Activated T-cell treated with anti-CD3 and anti-CD28 coated beads, Interleukin-2, amount 50 U/mL, for 72 hours (primary cell): ENCODE measurements at places on chromosomes 6 and 20.

- no peak overlapping the region for H3K27ac ChIP-seq
- H3K27me3 ChIP-seq, result peaks cover 12% of the 10 kb centered on the region
- no peak overlapping the region for H3K4me3 ChIP-seq
These were observed 53.8 kb downstream of the DCBLD1 start for GRCh38 chr6:117536317-117536716.

- H3K27me3 ChIP-seq, result peaks cover 16% of the 10 kb centered on the region
- no peak for DNase-seq
- no peaks in the 10 kb centered on the region for H3K4me1 ChIP-seq
- H3K27ac ChIP-seq, result no peak overlapping the region
- no peaks in the 10 kb centered on the region for H3K36me3 ChIP-seq
These were observed 27.1 kb upstream of the NRN1 start for GRCh38 chr6:6033858-6034257.

DNA sequence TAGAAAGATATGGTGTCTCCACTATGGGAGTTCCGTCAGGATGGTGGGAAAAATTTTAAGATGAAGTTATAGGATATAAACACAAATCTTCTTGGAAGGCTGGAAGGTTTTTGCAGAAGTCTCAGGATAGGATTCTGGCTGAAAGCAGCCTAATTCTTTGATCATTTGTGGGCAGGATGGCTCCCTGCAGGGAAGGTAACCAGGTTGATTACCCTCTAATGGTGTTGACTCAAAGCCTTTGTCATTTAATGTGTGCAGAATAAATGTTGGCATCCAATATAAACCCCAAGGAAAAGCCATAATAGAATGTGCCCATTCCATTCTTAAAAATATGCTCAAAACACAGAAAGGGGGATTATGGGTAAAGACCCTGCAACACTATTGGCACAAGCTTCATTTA, 204.3 kb downstream of the EPM2A start:
- no peak overlapping the region for H3K4me3 ChIP-seq
- H3K27ac ChIP-seq, result no peak overlapping the region
- no peaks in the 10 kb centered on the region for H3K27me3 ChIP-seq
- DNase-seq, result no peak
- H3K36me3 ChIP-seq, result peaks cover 2% of the 10 kb centered on the region

DNA sequence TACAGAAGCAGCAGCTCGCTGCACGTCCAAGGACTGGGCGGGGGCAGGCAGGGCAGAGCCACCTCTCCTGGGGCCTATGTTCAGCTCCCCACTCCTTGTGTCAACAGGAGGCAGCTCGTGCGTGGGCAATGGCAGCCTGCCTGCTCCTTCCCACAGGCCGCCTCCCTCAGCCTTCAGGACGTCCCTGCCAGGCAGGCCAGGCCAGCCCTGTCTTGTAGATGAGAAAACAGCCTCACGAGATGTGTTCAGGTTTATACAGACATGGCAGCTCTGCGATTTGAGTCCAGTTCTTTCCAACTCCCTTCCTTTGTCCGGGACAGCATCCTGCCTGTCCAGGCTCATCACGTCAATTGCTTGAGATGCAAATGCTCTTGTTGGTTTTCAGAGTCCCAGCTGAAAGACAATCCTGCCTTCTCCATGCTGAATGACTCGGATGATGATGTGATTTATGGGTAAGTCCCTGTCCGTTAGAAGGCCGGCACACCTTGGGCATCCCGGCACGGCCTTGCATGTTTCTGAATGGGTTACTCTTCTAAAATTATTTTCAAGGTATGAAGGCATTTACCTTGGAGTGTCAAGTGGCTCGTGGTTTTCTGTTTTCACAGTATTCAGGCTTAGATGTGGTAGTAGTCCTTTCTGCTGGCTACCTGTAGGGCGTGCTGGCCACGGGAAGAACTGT, 13.5 kb downstream of the DYNLT1 start:
- H3K27ac ChIP-seq, result peak overlapping the region; percentile 54
- no peak for DNase-seq
- no peak overlapping the region for H3K4me3 ChIP-seq
- H3K36me3 ChIP-seq, result peaks cover 31% of the 10 kb centered on the region

GRCh38 chr20:44460795-44461141, 14.9 kb upstream of the TTPAL start:
- H3K4me3 ChIP-seq, result no peak overlapping the region
- DNase-seq, result no peak
- no peaks in the 10 kb centered on the region for H3K36me3 ChIP-seq
- H3K27ac ChIP-seq, result no peak overlapping the region
- no peaks in the 10 kb centered on the region for H3K4me1 ChIP-seq
- no peaks in the 10 kb centered on the region for H3K27me3 ChIP-seq

DNA sequence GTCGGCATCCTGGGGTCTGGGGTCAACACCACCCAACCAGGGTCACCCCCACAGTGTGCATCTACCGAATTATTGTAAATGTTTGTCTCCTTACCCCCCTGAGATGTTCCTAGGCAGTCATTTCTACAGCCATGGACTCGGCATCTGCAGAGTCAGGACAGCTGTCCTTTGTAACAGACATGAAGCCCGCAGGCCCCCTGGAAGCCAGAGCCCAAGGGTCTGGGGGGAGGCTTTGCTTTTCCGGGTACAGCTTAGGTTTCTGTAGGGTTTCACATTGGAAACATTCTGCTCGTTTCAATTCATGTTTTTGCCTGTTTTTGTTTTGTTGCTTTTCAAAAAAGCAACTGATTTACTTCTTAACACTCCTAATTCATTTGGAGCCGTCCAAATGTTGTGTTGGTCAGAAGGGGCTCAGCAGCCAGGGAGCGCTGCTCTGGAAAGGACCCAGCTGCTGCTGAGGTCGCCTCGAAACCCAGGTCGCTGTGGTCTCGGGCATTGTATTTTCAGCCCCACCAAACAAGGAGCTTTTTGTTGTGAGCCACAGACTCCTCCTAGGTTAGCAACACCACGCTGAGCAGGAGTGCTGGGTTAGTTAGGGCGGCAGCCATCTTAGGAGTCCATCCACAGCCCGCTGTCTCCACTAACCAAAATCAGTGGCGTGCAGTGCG, 160.4 kb downstream of the TMEM242 start:
- no peak for DNase-seq
- H3K4me3 ChIP-seq, result no peak overlapping the region
- no peaks in the 10 kb centered on the region for H3K27me3 ChIP-seq
- no peak overlapping the region for H3K27ac ChIP-seq

- no peak for DNase-seq
- no peaks in the 10 kb centered on the region for H3K27me3 ChIP-seq
- H3K4me1 ChIP-seq, result peaks cover 91% of the 10 kb centered on the region
- H3K27ac ChIP-seq, result peak overlapping the region; percentile 67
These were observed 32.0 kb downstream of the ATXN1 start for GRCh38 chr6:16729183-16729691.
